ENCODE measurements at places on chromosomes 13 and 19.
A peak's percentile ranks its signal among the peaks of the same experiment; 100 is the strongest.

GRCh38 chr19:35090506-35091214 is 25.0 kb upstream of the FXYD3 start:
- DNase-seq, result no peak

GRCh38 chr13:48194379-48194754 is 38.6 kb upstream of the ITM2B start:
- no peak for DNase-seq

DNA sequence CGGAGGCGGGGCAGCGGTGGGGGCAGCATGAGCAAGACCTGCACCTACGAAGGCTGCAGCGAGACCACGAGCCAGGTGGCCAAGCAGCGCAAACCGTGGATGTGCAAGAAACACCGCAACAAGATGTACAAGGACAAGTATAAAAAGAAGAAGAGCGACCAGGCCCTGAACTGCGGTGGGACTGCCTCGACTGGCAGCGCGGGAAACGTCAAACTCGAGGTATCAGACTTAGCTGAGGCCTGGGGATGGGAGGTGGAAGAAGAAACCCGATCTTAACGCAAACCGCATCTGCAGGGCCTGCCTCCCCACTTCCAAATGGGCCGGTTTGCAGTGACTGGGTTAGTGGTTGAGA is 693 bp downstream of the RFXAP start:
- no peak for DNase-seq

DNA sequence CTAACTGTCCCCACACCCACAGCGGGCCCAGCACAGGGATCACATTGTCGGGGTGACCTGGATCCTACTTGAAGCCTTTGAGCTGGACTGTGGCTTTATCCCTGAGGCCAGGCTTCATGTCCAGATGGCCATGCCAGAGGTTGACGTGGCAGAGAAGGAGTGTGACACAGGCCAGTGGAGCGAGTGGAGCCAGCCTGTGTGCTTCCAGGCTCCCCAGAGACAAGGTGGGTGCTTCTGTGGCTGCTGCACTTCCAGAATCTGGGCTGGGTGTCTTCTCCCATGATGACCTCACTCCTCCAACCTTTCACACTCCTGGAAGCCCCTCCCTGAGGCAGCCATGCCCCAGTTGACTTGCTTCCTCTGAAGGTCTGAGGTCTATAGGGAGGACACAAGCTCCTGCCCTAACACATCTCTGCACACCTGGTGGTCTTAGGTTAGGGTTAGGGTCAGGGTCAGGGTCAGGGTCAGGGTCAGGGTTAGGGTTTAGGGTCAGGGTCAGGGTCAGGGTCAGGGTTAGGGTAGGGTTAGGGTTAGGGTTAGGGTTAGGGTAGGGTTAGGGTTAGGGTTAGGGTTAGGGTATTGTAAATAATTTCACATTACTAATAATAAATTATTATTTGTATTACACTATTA is 13.1 kb upstream of the MZF1 start:
- DNase-seq, result no peak

DNA sequence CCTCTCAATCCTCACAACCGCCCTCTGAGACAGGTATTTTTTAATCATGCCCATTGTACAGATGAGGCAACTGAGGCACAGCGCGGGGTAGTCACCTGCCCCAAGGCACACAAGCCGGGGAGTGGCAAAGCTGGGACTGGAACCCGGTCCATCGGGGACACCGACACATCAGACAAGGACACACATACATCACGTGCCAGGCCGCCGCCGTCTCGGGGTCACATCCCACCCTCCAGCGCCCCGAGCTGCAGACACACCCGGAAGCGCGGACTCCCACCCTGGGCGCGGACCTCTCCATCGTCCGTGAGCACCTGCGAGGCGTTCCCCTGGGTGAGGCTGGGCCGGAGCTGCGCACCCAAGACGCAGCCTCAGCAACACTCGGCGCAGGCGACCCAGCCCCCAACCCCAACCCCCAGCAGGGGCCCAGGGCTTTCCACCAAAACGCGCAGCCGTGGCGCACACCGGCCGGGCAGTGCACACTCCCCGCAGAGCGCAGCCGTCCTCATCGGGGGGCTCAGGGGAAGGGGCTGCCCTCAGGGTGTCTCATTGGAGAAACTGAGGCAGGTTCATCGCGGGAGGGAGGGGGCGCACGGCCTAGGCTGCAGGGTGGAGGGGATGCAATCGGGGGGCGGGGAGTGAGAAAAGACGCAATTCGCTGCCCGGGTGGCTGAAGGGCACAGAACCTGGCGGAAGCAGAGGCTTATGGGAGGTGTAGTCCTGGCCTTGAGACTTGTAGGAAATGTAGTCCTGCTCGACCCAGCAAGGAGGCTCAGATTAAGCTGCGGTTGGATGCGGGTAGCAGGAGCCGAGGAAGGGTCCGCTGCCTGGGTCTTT is 1.9 kb upstream of the LMTK3 start:
- peak; percentile 46 for DNase-seq
